ENCODE measurements at places on chromosomes 4 and X. TPM values are rescaled to one million over a fixed set of nuclear protein-coding genes. Genes with fewer than 3 reads are reported as not detected.

The ZCCHC18 gene
- not detected for total RNA-seq

GRCh38 chr4:89369581-89369980 is 62.0 kb upstream of the GPRIN3 start:
- no peaks in the 10 kb centered on the region for H3K4me1 ChIP-seq
- no peak overlapping the region for H3K4me3 ChIP-seq
- no peak for DNase-seq
- no peaks in the 10 kb centered on the region for H3K27me3 ChIP-seq

- peak; percentile 15 for DNase-seq
- no peaks in the 10 kb centered on the region for H3K36me3 ChIP-seq
- H3K27ac ChIP-seq: no peak overlapping the region
- H3K27me3 ChIP-seq: no peaks in the 10 kb centered on the region
- no peaks in the 10 kb centered on the region for H3K4me1 ChIP-seq
- H3K4me3 ChIP-seq: no peak overlapping the region
Measured at GRCh38 chrX:16462912-16463311, 187.0 kb upstream of the S100G start.

DNA sequence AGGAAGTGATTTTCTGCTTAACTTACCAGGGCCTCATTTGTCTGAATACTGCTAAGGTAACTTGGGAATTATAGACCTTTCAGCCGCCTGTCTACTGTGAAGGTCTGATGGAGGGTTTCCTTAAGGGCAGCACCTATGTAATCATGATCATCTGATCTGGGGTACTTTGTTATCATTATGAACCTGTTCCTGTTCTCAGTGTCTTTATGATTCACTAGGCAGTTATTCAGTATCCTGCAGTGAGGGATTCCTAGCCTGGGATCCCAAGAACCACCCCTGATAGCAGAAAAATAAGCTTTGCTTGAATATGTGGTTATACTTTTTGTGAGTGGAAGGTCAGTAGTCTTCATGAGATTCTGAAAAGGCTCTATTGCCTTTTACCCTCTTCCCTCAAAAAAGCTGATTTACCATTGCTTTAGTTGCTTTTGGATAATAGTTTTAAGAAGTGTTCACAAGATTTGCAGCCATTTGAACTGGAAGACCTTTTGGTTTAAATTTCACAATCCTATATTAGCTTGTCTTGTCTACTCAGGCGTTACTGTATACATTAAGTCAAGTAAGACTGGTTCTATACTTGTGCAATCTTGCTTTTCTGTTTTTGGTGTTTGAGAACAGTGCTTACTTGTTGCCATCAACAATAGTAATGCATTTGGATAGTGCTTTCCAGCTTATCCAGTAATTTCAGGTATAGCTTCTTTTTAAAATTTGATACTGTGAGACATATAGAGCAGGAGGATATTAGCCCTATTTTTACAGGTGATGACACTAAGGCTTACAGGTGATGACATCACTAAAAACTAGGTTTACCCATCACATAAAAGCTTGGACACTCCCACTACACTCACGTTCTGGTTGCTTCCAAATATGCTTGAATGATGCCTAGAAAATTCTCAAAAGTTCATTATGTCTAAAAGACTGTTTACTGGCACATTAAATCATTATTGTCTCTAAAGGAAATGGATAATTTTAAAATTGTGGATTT is 60.0 kb downstream of the FHIP1A start:
- no peaks in the 10 kb centered on the region for H3K36me3 ChIP-seq
- no peaks in the 10 kb centered on the region for H3K27me3 ChIP-seq

- H3K36me3 ChIP-seq: no peaks in the 10 kb centered on the region
- DNase-seq: no peak
- no peak overlapping the region for H3K27ac ChIP-seq
- no peaks in the 10 kb centered on the region for H3K27me3 ChIP-seq
- H3K4me3 ChIP-seq: no peak overlapping the region
- no peaks in the 10 kb centered on the region for H3K4me1 ChIP-seq
Measured at GRCh38 chr4:64581422-64581821, 172.2 kb upstream of the TECRL start.

DNA sequence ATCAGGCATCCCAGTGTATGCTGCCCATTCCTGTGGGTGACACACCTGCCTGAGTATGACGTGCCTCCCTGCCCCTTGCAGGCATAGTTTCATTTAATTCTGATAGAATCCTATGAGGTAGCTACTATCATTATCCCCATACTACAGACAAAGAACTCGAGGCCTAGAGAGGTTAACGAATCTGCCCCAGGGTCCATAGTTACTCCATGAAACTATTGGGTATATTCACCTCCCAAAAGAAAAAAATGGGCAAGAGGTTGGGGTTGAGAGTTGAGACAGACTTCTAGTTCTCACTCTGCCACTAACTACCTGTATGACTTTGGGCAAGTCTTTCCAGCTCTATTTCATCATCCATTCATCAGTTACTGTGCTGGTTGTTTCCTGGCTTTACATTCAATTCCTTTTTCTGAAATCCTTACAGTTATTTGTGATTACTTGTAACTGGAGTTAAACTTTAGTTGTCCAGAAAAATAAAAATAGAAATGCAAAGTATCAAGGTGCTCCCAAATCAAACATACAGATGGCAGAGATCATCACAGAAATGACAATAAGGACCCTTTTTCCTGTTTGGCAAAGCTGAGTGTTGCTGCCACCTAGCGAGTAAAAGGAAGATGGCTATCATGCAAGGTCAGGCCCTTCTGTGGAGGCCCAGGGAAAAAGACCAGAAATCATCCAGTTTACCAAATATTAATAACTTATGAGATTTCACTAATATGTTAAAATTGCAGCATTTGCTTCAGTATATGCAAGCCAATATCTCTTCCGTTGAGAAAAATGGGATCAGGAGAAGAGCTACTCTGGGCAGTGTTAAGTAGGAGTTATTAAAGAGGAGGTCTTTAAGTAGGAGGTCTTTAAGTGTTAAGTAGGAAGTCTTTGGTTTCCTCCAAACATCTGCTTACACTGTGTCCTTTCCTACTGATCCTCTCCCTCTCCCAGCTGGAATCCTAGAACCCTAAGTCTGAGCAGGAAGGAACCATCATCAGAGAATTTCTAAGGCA is 17.1 kb upstream of the MAP7D3 start:
- H3K4me1 ChIP-seq: no peaks in the 10 kb centered on the region
- peak; percentile 39 for DNase-seq
- H3K27me3 ChIP-seq: no peaks in the 10 kb centered on the region
- H3K4me3 ChIP-seq: no peak overlapping the region
- no peak overlapping the region for H3K27ac ChIP-seq

- H3K27me3 ChIP-seq: no peaks in the 10 kb centered on the region
- H3K4me1 ChIP-seq: no peaks in the 10 kb centered on the region
- H3K36me3 ChIP-seq: no peaks in the 10 kb centered on the region
- H3K27ac ChIP-seq: no peak overlapping the region
Measured at GRCh38 chr4:111213531-111213930, 590.7 kb upstream of the PITX2 start.
